ENCODE measurements at places on chromosomes 5 and 9.

GRCh38 chr9:124725068-124725452 lies 46.1 kb downstream of the NR6A1 start:
- DNase-seq = no peak

- DNase-seq = no peak
Measured at GRCh38 chr9:127351182-127352166, 45.5 kb upstream of the SLC2A8 start.

- no peak for DNase-seq
Measured at GRCh38 chr5:14925326-14925725, 53.7 kb upstream of the ANKH start.

GRCh38 chr5:102481054-102481715 lies 17.6 kb downstream of the SLCO6A1 start:
- DNase-seq = no peak

DNA sequence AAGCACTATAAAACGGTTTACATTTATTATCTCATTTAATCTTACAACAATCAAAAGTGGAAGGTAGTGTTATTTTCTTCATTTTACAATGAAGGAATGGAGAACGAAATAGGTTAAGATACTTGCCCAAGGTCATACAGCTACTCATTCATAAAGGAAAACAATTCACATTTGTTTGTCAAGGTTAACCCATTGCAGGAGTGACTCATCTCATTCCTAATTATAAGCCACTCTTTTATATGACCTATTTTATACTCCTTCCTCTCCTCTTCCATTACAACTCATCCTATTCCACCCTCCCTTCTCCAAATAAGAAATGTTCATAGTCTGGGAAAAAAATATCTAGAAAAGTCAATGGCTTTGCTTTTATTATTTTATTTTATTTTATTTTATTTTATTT lies 29.6 kb downstream of the CRHBP start:
- no peak for DNase-seq

DNA sequence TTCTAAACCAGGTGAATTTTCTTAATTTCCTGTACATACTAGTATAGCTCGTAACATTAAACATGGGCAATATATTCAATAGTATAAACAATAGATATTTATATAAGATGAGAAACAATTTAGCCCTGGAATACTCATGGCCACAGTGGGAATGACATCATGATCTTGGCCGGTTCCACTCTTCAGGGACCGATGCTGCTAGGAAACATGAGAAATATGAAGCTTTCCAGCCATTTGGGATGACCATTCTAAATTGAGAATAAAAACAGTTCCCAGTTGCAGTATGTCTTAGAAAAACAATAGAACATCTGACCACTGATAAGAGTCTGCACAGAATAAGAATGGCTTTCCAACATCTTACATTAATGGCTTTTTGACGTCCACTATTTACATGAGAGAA lies 33.3 kb upstream of the SLCO6A1 start:
- no peak for DNase-seq

DNA sequence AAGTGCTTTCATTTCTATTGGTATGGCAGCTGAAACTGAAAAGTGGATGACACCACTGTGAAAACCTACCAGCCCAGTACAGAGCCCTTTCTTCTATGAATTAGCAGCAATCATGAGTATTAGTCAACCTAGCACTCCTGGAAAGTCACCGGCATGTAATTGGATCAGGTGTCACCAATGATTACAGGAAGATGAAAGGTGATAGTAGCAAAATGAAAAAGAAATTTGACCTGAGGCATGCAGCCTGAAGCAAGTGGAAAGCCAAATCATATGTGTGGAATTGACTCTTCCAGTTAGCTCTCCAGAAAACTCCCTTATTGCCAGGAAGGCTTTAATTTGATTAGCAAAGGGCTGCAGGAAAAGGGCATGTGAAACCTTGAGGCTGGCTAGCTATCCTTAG lies 81.2 kb upstream of the NAA35 start:
- no peak for DNase-seq

DNA sequence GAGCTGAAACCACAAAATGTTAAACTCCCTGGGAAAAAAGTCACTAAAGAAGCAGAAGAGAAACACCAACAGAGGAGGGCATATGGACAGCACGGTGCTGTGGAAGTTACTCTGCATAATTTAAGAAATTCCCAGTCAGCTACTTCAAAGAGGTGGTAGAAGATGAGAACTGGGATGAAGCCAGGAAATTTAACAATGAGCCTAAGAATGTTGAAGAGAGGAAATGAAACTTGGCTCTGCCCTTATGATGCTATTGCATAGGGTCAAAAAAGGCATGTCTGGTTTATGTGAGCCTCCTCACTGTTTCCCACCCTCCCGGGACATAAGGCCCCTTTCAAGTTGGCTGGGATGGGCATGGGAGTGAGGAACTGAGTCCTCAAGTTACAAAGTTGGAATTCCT lies 25.4 kb upstream of the SNX18 start:
- no peak for DNase-seq

DNA sequence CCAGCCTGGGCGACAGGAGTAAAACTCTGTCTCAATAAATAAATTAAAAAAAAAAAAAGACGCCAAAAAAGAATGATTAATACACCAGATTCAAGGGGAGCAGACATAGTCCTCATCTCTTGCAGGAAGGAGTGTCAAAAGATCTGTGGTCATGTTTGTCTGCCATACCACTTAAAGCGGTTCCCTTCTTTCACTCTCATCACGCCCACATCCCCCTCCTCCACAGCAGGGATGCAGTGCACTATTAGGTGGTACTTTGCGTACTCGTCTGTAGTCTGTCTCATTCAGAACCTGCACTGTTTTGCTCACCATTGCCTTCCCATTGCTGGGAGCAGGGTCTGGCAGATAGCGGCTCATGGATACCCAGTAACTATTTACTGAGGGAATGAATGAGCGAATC lies 11.2 kb downstream of the CDHR2 start:
- DNase-seq = no peak

GRCh38 chr9:35538361-35539234 lies 48.7 kb downstream of the RUSC2 start:
- DNase-seq = no peak

GRCh38 chr9:130039528-130040147 lies 3.4 kb downstream of the FNBP1 start:
- DNase-seq = no peak

DNA sequence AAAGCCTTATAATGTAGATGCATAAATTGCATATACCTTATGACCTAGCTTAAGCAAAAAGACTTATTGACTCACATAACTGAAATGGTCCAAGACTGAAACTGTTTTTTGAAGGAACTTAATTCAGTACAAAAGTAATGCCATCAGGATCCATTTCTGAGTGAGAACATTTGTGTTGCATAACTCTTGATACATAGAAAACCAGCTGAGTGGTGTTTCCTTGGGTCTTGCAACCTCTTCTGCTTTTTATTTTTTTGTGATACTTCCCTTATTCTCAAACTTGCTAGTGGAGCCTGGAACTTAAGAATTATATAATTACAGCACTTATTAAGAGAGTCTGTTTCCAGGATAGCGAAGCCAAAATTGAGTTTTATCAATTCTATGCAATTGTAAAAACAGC lies 272.0 kb downstream of the MAN2A1 start:
- no peak for DNase-seq

GRCh38 chr9:17191082-17191481 lies 56.2 kb downstream of the CNTLN start:
- DNase-seq = no peak

DNA sequence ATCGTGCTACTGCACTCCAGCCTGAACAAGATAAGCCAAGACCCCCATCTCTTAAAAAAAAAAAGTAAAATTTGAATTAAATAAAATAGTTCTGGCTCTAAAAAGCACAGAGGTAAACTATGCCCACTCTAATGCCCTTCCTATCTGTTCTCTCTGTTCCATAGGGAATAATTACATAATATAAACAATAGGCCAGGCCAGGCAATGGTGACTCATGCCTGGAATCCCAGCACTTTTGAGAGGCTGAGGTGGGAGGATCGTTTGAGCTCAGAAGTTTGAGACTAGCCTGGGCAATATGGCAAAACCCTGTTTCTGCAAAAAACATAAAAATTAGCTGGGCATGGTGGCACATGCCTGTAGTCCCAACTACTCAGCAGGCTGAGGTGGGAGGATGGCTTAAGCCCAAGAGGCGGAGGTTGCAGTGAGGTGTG lies 47.4 kb downstream of the MYO10 start:
- no peak for DNase-seq

DNA sequence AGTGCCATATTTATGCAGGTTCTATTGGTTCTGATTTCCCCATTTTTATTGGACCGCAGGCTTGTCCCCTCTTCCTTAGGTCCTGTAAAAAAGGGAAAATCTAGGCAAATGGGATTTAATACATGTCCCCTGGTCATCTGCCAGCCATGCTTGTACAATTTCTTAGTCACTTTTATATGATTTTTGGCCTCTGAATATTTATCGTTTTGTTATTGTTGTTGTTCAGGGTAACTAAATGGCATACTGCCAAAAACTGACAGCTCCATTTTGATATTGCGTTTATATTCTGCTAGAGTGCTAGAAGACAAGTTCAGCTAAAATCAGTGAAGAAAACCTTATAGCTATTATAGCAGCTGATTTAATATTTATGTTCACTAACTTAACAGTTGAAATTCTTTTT lies 770.2 kb upstream of the FAM174A start:
- DNase-seq = no peak

- DNase-seq = no peak
Measured at GRCh38 chr9:105281272-105281671, 36.8 kb downstream of the SLC44A1 start.

GRCh38 chr5:12357626-12358025 lies 453.4 kb upstream of the CTNND2 start:
- DNase-seq = no peak

DNA sequence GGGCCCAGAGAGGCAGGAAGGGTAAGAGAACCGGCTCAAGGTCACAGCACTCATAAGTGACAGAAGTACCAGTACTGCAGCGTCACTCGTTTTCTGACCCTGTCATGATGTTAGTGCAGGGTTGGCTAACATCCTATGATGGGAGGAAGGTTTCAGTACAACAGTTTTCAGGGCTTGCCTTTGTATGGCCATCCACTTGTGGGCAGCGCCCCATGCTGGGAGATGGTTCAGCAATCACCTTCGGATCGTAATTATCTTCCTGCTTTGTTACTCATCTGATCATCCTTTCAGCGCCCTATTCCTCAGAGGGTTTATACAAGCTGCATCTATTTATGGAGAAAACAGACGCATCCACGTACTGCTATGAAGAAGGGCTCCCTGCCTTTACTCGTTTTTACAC lies 2.4 kb downstream of the MAP1B start:
- DNase-seq = no peak

GRCh38 chr5:145826895-145827674 lies 8.1 kb downstream of the PRELID2 start:
- DNase-seq = no peak

DNA sequence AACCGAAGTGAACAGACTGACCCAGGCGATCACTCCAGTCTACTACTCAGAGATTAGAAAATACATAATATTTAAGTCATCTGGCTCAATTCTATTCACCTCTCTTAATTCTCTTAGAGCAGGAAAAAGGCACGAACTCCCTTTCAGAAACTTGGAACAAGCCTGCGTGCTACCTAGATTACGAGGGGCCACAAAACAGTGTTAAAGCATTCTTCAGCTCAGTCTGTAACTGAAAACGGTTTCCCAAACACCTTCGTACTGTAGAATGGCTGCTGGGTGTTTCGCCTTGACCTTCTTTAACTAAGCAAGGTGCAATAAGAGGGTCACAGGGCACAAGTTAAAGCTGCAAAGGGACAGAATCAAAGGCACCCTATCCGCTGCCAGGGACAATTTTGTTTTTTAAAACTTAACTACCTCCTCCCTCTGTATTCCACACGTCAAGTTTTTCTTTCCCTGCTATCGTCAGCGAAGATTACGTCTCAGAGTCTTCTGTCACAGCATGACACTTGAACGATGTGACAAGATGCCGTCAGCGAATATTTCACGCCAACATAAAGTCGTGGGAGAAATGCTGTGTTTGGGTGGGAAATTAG lies 687 bp downstream of the LYSMD3 start:
- DNase-seq = peak; percentile 11

- DNase-seq = peak; percentile 29
Measured at GRCh38 chr9:87324613-87325194, 173.0 kb upstream of the DAPK1 start.

DNA sequence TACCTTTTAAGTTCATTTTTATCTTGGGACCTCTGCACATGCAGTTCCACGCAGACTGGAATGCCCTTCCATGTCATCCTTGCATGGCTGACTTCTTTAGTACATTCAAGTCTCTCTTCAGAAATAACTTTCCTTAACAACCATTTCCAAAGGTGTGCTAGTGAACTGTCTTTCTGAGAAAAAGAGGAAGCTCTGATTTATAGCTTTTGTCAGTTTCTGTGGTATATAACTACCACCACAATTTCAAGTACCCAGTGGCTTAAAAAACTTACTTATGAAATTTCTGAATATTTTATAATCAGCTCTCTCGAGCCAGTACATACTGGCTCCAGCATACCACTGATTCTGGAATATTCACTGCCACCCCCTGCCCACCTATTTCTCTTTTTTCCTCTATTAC lies 1613.8 kb downstream of the MAT2B start:
- DNase-seq = no peak

DNA sequence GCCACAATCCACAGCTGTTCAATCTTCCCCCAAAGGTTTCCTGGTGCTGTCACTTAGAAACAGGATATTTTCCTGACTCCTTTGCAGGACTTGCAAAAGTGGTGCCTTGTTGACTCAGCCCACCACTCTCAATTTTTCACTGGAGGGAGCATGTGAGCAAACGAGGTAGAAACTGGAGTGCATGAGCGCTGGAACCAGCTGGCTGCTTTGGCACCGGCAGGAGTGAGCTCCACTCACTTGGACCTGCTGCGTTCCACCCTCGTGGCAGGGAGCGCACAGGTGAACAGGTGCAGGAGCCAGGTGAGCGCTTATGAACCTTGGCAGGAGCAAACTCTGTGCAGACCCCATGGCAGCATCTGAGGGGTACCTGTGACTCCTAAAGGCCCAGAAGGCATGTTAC lies 364.1 kb upstream of the RORB start:
- no peak for DNase-seq

DNA sequence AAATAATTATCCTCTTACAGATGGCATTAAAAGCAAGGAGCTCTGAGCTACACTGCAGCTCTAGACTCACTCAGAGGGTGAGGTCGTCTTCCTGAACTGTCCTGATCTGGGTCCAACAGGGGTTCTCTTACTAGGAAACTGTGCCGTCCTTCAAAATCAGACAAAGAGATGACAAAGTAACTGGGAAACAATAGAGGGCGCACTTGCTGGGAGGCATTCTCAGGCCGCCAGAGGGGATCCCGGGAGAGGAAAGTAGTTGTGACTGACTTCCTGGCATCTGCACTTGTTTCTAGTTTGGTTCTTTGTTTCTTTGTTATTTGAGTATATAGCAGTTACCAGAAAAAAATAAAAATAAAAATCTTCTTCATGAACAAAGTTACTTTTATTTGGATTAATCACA lies 142.9 kb upstream of the MSX2 start:
- no peak for DNase-seq

- no peak for DNase-seq
Measured at GRCh38 chr5:10538789-10539686, 24.8 kb upstream of the ANKRD33B start.

All from amniotic stem cell (primary cell).